ENCODE measurements at places on chromosomes 1 and 21.

GRCh38 chr21:45251635-45252447 lies 35.9 kb downstream of the POFUT2 start:
- peaks cover 7% of the 10 kb centered on the region for H3K4me1 ChIP-seq
- H3K36me3 ChIP-seq: no peaks in the 10 kb centered on the region
- DNase-seq: no peak

- H3K27ac ChIP-seq: no peak overlapping the region
- no peak overlapping the region for H3K4me3 ChIP-seq
- no peaks in the 10 kb centered on the region for H3K36me3 ChIP-seq
- DNase-seq: no peak
Measured at GRCh38 chr1:90821152-90821787, 104.2 kb upstream of the BARHL2 start.

DNA sequence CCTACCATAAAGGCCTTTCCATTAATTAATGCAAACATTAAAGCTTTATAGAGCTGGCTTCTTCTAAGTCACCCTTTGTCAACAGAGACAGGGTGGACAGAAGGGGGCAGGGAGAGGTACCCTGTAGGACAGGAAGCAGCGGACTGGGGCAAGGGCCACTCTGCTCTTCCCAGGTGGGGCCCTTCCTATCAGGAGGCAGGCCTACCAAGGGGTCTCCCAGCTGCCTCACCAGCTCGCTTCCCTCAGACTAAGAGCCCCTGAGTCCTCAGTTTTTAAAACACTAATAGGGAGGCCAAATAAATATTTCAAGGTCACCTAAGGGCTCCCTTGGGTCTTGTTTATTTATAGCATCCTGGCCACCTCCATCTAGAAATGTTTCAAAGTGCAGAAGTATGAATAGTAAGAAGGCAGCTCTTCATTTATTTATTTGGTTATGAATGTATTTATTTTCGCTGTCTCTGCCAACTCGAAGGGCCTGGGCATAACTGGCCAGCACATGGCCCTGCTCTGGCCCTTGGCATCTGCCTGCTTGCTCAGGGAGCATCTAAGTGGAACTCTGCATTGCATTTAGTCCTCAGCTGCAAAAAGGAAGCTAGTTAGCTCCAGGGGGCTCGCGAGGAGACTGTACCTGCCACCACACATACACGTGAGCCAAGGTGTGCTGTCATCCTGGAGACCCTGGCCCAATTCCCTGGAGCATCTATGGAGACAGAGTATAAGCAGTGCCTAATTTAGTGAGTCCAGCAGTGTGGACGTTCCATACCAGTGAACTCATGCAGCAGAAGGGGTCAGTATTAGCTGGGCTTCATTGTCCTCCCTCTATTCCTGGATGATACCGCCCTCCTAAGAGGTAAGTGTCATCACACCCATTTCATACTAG lies 395.1 kb upstream of the VAMP3 start:
- no peak overlapping the region for H3K27ac ChIP-seq
- no peaks in the 10 kb centered on the region for H3K4me1 ChIP-seq
- peaks cover 8% of the 10 kb centered on the region for H3K27me3 ChIP-seq
- no peak for DNase-seq
- no peaks in the 10 kb centered on the region for H3K36me3 ChIP-seq
- H3K4me3 ChIP-seq: no peak overlapping the region

DNA sequence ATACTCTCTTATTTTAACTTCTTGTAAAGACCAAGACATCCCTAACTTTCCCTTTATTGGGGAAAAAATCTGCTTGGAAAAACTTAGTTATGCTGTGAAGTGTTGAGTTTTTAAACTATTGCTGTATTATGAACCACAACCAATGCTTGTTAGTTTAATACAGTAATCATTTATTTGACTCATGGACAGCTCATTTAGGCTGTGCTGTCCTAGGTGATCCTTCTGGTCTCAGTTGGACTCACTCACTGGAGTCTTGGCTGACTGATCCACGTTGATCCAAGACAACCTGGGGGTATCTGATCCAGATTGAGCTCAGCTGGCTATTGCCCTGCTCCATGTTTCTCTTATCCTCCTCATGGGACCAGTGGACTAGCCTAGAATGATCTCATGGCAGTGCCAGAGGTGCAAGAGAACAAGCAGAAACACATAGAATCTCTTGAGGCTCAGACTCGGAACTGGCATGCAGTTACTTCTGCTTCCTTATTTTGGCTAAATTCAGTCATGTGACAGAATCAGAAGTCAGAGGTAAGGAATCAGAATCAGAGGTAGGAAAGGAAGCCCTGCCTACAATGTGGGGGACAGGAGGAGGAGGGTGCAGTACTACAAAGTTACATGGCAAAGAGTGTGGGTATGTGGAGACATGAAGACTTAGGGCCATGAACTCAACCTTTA lies 156.5 kb downstream of the FGGY start:
- H3K4me3 ChIP-seq: no peak overlapping the region
- no peak overlapping the region for H3K27ac ChIP-seq
- no peaks in the 10 kb centered on the region for H3K36me3 ChIP-seq
- H3K27me3 ChIP-seq: no peaks in the 10 kb centered on the region

DNA sequence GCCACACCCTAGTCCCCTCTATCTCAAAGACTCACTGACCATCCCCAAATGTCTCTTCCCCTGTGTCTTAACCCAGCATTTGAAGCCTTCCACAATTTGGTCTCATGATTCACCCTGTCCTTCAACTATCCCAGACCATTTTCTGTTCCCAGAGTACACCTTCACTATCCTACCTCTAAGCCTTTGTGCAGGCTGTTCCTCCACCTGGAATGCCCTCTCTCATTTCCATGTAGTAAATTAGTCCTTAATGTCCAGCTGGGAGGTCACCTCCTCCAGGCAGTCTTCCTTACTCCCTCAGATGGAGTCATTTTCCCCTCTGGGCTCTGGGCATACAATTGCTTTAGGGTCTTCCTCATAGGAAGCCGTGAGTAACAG lies 31.1 kb upstream of the EPB41 start:
- H3K4me1 ChIP-seq: peaks cover 32% of the 10 kb centered on the region
- no peak overlapping the region for H3K4me3 ChIP-seq
- H3K27me3 ChIP-seq: no peaks in the 10 kb centered on the region

- no peaks in the 10 kb centered on the region for H3K36me3 ChIP-seq
- no peak for DNase-seq
- H3K27ac ChIP-seq: no peak overlapping the region
- no peak overlapping the region for H3K4me3 ChIP-seq
- no peaks in the 10 kb centered on the region for H3K27me3 ChIP-seq
Measured at GRCh38 chr1:239184561-239185244, 201.7 kb upstream of the CHRM3 start.

DNA sequence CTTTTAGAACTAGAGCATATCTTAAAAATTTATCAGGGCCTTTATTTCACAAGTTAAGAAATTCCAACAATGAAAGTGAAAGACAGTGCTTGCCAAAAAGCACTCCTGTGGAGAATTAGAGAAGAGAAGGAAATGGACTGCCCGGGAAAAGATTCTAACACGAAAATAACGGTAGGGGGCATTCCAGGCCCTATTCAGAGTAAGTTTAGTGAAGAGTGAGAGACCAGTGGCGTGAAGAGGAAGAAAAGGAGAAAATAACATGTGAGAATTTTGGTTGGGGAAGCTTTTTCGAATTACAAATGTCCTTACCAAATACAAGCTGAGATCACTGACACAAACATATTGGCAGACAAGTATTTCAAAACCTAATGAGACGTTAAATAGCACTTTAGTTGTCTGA lies 38.4 kb upstream of the RBM34 start:
- H3K27ac ChIP-seq: no peak overlapping the region
- no peak overlapping the region for H3K4me3 ChIP-seq
- H3K27me3 ChIP-seq: no peaks in the 10 kb centered on the region
- H3K4me1 ChIP-seq: peaks cover 3% of the 10 kb centered on the region

- no peak overlapping the region for H3K27ac ChIP-seq
- DNase-seq: no peak
- no peak overlapping the region for H3K4me3 ChIP-seq
- no peaks in the 10 kb centered on the region for H3K4me1 ChIP-seq
- H3K27me3 ChIP-seq: peaks cover 4% of the 10 kb centered on the region
Measured at GRCh38 chr21:44258056-44258725, 3.5 kb downstream of the DNMT3L start.

DNA sequence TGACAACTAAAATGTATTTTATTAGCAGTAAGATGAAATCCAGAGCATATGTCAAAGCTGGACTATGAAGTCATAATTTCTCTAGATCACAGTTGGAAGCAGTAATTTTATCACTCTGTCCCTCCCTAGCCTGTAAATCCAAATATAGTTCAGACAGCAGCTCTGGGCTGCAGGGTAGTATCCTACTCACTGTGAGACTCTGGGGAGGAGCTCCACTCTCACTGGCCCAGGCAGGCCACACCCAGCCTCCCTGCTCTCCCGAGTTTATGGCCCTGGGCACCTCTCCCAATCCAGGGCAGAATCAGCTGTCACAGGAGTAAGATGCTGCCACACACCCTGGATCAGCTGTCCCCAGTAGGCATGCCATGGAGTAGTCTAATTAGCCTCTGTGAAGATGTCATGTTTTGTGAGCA lies 131.1 kb downstream of the HLCS start:
- no peak for DNase-seq
- H3K4me3 ChIP-seq: no peak overlapping the region
- H3K36me3 ChIP-seq: no peaks in the 10 kb centered on the region
- no peaks in the 10 kb centered on the region for H3K27me3 ChIP-seq
- H3K4me1 ChIP-seq: peaks cover 4% of the 10 kb centered on the region

Measured in activated T-helper 2 cell treated with anti-CD3 and anti-CD28 coated beads, Interferon-gamma antibody, Interleukin-2, Interleukin-4, amounts not matched to agents 10 μg/mL and 5 μg/mL and 100 μg/mL, durations not matched to agents 14 hours and 24 hours and 36 hours (primary cell).